NCI-H1436 (cell line): ENCODE measurements at places on chromosomes 11 and 22.

- no peak for DNase-seq
Observed at GRCh38 chr11:99325847-99326246, 305.1 kb downstream of the CNTN5 start.

DNA sequence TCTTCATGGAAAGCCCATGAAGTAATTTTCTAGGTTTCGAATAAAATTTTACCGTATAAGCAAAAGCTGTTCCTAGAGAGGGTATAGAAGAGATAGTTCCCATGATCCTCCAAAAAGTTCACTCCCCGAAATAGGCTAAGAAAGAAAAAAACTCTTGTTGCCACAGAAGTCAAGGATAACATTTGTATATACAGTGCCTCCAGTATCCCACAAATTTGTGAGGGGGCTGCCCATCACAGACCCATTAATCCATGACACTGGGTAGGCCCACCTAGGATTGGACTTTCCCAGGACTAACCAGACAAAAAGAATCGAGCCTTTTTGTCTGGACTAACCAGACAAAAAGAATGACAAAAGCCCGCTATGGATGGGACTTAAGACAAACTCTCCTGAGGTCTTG is 233.0 kb downstream of the DDX10 start:
- no peak for DNase-seq

- no peak for DNase-seq
Observed at GRCh38 chr11:14932447-14932846, 39.7 kb downstream of the CALCA start.

DNA sequence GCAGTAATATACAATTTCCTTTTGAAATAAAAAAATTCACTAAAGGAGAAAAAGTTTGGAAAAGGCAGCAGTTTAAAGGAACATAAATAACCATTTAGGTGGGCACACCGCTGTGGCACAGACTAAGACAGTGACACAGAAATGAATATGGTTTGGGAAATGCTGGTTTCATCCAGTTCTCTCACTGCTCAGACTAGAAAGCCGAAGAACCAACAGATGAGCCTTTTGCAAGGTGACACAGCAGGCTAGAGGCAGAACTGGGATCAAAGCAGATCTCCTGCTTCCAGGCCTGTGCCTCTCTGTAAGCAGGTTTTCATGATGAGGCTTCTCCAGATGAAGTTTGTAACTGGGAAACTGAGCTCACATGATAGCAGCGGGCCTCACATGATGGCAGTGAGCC is 380.0 kb upstream of the NARS2 start:
- DNase-seq = no peak

- no peak for DNase-seq
Observed at GRCh38 chr11:15179167-15179566, 64.4 kb downstream of the INSC start.

- no peak for DNase-seq
Observed at GRCh38 chr11:94145431-94145830, 16.8 kb downstream of the PANX1 start.

DNA sequence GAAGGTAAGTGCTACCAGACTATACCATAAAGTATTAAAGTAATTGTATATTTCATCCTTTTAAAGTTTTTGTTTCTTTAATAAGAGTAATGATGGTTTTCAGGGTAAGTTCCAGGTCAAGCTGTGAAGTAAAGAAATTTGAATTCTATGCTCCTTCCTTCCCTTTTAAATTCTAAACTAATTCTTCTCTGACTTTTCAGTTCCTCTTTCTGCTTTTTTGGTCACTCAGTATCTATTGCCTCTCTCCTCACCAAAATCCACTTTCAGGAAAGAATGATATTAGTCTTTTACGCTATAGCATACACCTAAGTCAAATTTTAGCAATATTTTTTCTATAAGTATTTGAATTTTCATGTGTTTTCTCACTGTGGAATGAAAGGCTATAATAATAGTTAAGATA is 8.2 kb downstream of the MMP8 start:
- DNase-seq = no peak
